Cardiac septum (tissue), 1 donor: ENCODE measurements at places on chromosomes 2 and 18.

DNA sequence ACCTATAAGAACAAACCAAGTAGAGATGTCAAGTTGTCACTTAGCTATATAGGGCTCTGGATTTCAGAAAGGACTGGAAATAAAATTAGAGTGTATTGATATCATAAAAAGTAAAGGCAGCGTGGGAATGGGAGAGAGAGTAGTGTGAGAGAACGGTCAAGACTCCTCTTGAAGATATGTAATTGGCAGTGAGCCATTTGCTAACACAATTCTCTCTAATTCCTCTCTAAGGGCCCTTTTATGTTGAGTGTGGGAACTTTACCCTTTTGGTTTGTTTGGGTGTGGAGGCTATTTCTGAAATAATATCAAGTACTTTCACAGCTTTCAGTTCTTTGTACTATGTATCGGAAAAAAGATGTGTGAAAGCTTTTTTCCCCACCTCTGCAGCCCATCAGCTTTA lies 196.8 kb downstream of the LRRTM4 start:
- DNase-seq, result no peak

DNA sequence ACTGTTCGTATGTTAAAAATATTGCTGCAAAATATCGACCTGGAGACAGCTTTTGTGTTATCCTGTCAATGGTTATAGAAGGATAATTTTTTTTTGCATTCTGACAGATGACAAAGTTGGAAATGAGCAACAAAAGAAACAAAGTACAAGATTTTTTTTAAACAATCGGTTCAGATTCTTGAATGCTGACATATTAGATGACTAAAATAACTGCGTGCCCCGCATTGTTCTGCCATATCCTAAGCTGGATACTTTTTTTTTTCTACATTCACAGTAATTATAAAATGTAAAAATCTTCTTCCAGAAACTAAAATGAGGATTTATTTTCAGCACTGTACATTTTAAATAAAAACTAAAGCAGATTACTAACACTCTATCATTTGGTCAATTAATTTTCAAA lies 67.1 kb downstream of the ABCG8 start:
- DNase-seq, result no peak

DNA sequence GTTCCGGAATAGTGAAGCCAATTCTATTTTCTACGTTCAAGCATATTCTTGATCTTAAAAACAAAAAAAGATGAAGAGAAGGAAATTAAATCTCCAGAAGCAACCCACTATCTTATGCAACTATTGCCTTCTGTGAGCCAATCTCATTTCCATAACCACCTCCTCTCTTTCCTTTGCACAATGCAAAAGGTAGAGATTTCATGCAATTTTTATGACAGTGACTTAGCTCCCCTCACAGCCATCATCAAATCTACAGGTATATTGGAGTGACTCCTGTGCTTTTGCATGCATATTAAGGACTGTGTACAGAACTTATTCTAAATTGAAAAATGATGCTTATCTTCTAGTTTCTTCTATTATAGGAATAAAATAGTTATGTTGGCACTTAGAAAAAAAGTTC lies 191.8 kb downstream of the DCC start:
- no peak for DNase-seq

GRCh38 chr2:218873359-218874194 lies 7.1 kb upstream of the WNT10A start:
- no peak for DNase-seq

GRCh38 chr2:152492131-152492530 lies 157.2 kb downstream of the FMNL2 start:
- no peak for DNase-seq

DNA sequence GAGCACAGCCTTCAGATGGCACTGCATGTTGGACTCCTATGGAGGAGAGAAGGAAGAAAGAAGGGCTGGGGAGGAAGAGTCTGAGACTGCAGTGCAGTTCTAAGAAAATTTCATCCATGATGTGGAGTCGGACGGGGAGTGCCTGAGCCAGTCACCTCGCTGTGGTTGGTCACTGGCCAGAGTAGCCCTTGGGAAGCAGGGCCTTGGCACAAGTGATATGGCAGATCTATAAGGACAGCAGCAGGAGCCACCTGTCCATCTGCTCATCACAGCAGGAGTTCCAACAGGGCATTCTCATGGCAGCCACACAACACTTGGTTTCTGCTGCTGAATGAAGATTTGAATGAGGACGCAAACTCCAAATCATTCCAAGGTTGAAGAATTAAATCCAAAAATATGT lies 314.8 kb downstream of the CYP26B1 start:
- DNase-seq, result no peak

DNA sequence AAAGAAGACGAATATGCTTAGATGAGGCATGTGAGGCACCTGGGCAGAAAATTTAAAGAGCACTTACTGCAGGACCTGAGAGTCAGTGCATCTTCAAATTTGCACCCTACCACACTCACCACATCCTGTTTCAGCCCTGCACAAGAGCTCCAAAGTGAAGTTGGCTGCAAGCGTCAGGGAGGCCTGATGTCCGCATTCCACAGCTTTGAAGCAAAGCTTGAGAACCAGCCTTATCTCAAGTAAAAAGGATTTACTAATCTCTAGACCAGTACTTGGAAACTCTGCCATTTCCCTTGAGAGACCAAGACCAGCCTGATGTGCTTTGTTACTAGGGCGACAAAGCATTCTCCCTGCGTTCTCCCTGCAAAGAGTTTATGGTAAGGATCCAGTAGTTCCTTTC lies 3.4 kb upstream of the ASNSD1 start:
- DNase-seq, result no peak

GRCh38 chr18:60096428-60096827 lies 196.6 kb downstream of the PMAIP1 start:
- no peak for DNase-seq

DNA sequence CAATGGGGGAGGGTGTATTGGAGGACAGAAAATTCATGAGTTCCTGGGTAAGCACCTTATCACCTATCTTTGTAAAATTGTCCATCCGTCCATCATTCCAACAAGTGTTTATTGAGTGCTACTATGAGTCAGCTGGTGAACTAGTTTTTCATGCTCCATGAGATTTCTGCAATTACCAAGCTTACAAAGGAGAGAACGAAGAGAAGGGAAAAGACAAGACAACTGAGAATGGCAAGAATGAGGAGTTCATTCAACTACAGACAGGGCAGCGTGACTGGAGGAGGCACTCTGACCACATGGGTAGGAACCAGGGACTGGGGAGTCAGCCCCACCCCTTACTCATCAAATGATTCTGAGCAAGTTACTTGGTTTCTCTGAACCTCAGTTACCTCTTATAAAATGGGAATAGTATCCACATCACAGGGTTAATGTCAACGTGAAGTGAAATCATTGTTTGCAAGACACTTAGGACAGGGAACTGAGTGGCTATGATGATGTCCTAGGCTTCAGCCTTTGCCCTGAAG lies 18.6 kb upstream of the TXNDC2 start:
- no peak for DNase-seq

- no peak for DNase-seq
Observed at GRCh38 chr18:52289392-52289791, 50.6 kb upstream of the DCC start.

- no peak for DNase-seq
Observed at GRCh38 chr2:133642791-133643191, 74.5 kb upstream of the NCKAP5 start.

DNA sequence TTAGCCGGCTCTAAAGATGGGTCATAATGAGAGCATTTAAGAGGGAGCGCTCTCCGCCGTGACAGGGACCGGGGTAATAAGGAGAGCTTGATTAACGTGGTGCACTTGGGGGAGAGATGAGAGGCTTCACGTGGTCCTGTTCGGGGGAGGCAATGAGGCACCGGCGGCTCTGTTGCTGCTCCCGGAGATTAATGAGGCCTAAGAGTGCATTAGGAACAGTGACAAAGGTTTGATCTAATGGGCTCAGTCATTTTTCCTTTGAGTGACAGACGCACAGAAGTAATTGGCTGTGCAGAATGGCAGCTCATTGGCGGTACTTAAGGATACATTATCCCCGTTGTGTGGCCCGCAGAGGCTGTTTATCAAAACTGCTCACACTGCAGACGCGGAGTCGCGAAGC lies 250.7 kb downstream of the GBX2 start:
- no peak for DNase-seq

GRCh38 chr2:99140860-99141109 lies 722 bp upstream of the C2orf15 start:
- no peak for DNase-seq

DNA sequence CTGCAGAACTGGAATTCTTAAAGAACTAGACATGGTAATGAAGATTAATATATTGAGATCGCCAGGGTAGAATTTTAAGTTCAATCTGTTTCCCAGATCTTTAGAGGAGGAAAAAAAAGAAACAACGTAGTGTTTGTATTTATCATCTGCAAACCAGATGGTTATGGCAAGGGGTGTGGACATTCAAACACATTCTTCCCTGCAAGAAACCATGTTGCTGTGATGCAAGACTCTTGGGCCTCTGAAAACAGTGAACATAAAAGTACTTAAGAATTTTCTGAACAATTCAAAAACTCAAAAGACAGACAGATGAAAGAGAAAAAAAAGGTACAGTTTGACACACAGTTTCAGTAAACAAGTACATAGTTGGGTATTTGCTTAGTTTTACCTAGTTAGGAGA lies 35.6 kb downstream of the COL5A2 start:
- no peak for DNase-seq

- no peak for DNase-seq
Observed at GRCh38 chr2:59314031-59314766, 1073.1 kb upstream of the FANCL start.

DNA sequence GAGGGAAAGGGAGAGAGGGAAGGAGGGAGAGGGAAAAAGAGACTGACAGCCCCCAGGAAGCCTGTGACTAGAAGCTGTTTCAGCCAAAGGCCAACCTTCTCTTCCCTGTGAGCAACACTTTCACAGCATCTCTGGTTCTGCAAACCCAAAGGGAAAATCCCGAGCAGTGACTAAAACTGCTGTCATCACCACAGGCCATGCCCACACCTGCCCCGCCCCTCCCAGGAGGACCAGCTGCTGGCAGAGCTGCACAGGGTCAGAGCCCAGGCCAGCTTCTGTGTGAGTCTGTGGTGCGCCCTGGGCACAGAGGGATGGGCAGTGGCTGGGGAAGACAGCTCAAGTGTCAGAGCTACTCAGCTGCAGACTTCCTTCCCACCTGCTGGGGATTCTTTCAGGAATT lies 64.9 kb upstream of the OTOS start:
- peak; percentile 73 for DNase-seq

DNA sequence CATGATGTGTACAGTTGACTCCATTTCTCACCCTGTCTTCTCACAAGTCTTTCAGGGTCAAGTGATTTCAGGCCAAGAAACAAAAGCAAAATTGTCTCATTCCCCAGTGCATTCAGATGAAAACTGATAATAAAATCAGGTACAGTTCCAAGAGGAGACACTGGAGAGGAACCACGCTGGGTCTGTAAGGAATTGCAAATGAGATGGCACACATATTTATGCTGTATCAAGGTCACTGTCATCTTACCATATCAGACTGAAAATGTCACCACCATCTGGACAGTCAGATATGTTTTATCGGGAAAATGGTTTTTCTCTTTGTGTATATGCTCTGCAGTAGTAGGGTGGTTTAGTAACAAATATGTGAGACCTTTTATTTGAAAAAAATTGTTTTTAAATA lies 91.7 kb downstream of the CCDC138 start:
- no peak for DNase-seq

GRCh38 chr2:167759531-167759930 lies 487.9 kb downstream of the STK39 start:
- DNase-seq, result no peak

- DNase-seq, result no peak
Observed at GRCh38 chr2:118249531-118249930, 161.3 kb downstream of the INSIG2 start.

DNA sequence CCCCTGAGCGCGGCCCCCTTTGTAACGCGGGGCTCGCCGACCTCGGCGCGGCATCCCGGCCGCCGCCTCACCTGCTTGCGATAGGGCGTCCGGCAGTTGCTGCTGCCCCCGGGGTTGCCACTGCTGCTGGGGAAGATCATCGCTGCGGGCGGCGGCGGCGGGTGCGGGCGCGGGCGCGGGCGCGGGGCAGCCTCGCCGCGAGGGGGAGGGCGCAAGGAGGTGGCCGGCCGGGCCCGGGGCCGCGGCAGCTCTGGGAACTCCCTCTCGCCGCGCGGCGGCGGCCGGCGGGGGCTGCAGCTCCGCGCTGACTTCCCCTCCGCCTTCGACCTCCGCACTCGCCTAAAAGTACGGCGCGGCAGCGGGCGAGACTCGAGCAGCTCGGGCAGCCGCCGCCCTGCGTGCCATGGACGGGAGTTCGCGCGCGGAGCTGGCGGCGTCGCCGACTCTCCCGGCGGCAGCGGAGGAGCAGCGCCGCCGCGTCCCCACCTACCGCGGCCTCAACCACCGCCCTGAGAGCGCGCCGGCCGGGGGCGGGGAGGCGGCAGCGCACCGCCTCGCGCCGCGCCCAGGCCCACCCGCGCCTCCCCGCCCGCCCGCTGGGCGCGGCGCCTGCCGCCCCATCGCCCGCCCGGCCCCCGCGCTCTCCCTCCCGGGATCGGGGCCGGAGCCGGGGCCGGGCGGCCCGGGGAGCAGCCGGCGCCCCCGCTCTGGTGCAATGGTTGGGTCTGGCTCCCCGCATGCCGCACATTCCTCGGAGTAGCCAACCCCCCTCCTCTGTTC lies 86.0 kb downstream of the RBMS1 start:
- DNase-seq, result peak; percentile 84

DNA sequence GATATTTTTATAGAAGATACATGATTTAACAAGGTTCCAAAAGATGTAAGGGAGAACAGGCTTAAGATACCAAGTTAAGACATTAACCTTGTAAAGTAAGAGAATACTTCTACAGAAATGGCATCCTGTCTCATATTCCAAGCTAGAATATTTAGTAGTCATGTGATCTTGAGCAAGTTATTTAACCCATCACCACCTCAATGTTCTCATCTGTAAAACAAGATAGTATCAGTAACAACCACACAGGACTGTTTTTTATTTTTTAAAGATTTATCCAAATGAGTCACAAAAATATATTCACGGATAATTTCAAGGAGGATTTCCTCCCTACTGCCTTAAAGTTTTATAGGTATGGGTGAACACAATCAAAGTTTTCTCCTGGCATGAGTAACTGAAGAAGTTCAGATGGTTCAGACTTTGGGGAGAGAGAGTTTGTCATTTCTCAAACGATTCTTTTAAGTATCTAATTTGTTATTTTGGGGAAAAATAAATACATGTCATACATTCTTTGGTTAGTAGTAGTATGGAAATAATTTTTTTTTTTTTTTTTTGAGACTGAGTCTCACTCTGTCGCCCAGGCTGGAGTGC lies 25.9 kb downstream of the ROCK1 start:
- no peak for DNase-seq

DNA sequence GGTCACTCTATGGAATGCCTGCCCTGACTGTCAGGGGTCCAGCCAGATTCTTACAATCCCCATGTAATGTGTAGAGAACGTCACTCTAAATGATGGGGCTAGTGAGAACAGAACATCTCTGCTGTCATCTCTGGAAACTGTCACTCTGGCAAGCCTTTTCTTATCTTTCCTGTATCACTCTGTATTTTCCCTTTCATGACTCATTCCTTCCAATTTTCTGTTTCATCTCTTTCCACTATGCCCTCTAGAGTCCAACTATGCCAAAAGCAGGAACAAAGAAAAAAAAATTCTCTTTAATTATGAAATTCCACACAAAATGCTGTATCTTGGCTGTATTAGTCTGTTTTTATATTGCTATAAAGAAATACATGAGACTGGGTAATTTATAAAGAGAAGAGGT lies 608.8 kb downstream of the ADCYAP1 start:
- DNase-seq, result no peak

GRCh38 chr2:216503697-216504375 lies 5.2 kb downstream of the RPL37A start:
- no peak for DNase-seq
